Stimulated activated CD4-positive, alpha-beta T cell treated with anti-CD3 and anti-CD28 coated beads, Interleukin-1b, Interleukin-23, amount 100 ng/mL, for 24 hours (primary cell): ENCODE measurements at places on chromosomes 3 and 15.

DNA sequence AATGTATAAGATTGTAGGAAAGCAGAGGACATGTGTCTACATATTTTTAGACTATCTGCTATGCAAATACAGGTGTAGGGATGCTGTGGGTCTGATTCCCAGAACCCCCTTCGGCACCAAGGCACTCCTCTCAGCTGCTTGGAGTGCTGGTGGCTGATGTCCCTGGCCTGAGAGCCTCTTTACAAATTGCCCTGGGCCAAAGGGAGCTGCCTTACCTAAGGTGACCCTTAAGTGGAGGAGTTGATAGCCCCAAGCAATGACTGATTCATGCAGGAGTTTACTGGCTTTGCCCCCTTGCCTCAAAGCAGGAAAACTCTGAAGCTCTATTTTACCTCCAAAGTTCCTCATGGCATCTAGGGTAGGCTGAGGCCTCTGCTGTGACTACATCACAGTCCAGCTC is 83.0 kb downstream of the ZNF385D start:
- no peak for DNase-seq

GRCh38 chr3:65303431-65303830 is 615.6 kb upstream of the ADAMTS9 start:
- no peak for DNase-seq

DNA sequence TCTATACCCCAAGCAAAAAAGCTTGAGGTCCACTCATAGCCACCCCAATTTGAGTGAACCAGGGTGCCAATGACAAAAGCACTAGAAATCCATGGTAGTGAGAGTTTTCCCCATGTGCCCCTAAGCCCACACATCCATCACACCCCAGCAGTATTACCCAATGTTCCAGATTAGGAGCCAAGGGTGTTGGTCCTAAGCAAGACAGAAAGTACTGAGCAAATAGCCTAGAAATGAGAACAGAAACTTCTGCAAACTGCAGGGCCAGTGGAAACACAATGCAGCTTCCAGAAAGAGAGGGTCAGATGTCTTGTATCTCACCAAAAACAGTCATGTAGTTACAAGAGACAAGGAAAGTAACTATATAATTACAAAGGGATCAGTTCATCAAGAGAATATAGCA is 10.9 kb upstream of the OXTR start:
- DNase-seq = no peak

DNA sequence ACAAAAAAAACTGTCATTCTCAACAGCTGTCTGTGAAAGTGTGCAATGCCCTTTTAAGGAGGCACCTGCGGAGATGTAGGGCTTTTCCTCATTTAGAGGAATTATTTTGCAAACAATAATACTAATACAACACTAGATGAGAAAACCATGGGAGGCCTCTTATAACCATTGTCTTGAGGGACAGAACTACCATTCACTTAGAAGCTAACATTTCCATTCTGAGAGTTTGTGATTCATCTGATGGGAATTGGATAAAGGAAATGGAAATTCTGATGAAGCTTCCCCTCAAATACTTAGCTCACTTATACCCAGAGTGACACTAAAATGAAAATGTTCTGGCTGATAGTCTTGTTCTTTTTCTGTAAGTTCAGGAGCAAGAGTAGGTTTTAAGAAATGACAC is 147.7 kb downstream of the CADPS start:
- DNase-seq = no peak

DNA sequence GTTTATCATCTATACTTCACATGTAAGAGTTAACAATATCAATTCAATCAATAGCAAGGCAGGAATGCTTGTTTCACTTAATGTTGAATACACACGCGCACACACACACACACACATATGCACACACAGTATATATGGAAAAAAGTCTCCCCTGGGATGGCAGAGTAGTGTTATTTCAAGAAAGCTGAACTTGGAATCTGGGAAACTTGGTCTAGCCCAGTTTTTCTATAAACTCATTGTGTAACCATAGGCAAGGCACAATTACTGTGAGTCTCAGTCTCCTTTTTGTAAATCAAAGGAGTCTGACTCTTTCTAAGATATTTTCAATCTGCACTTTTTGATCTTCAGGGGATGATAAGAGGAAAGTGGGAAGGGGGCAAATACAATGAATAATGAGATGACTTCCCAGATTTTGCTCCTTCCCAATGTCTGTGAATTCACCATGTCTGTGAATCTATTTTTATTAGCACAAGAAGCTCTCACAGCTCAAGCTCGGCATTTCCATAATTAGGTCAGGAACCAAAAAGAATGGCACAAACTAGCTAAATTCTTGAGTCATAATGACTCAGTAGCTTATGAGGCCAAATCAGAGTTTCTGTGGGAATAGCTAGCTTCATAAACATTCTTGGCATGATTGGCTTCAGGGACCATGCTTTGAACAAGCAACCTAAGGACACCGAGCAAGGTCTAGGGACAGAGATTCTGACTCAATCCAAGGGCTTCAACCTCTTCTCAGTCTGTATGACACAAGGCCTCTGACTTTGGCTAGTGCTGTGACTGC is 227.4 kb upstream of the DCBLD2 start:
- DNase-seq = no peak
